ENCODE measurements at places on chromosomes 2 and 18.

GRCh38 chr18:8890957-8891464, 185.7 kb downstream of the MTCL1 start:
- no peak for DNase-seq

DNA sequence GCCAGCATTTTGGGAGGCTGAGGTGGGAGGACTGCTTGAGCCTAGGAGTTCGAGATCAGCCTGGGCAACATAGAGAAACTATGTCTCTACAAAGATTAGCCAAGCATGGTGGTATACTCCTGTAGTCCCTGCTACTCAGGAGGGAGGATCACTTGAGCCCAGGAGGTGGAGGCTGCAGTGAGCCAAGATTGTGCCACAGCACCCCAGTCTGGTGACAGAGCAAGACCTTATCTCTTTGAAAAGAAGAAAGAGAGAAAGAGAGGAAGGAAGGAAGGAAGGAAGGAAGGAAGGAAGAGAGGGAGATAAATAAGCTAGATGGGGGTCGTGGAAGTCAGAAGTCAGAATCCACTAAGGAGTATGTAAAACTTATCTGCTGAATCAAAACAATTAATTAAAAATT, 16.2 kb downstream of the GPR75 start:
- no peak for DNase-seq

DNA sequence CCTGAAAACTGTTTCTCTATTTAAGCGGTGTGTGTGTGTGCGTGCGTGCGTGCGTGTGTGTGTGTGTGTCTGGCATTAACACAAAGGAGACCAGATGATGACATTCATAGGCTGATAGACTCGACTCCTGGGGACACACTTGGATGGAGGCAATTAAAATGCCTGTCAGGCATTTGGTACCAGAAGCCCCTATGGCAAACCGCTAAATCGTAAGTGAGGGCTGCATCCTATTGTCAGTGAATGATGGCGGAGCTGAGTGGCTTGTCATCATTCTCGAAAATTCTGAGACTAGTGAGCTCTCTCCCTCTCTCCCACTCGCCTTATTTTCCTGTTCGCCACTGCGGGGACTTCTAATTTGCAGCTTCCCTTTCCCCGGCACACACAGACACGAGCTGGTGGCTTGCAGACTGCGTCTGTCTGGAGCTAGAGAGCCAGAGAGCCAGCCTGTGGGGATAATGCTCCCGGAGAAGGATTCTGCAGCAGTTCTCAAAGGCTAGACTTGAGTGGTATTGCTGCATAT, 155.4 kb downstream of the MAP2 start:
- DNase-seq = no peak

DNA sequence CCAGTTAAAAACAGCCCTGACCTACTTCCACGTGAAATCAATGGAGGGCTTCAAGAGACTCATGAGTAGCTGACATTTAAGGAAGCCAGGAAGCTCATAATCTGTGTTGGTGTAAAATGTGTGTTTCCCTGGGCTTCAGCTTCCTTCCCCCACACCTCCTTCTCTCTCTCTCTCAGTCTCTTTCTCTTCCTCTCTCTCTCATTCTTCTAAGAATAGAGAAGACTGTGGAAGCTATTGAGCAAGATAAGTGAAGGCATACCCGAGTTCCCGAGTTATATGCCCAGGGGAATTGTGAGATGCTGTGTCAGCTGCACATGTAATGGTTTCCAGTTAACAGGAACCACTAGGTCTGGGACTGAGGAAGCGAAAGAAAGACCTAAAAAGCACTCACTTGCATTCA, 199.4 kb downstream of the NYAP2 start:
- no peak for DNase-seq

DNA sequence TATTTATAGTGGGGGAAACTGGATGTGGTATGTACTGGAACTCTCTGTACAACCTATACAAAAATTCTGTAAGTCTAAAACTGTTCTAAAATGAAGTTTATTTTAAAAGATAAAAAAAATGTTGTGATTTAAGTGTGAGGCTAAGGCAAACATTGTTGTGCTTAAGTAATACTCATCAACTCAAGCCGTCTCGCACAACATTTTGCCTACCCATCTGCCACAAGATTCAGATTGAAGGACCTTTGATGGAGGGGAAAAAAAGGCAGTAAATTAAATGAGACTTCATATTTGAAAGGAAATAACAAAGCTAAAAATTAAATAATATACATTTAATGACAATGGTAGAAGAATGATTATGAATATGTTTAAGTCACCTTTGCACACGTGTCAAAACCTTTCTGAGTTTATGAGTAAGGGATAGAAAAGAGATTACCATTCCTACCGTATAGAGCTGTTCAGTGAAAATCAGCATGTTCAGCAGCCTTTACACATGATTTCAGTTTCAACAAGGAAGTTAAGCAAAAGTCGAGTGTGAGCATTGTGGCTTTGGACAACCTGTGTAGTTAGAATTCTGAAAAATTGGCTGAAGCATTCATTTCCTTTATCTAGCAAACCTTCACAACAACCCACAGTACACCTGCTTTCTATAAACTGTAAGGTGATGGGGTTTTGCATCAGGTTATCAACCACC, 499.3 kb downstream of the IRS1 start:
- DNase-seq = no peak

DNA sequence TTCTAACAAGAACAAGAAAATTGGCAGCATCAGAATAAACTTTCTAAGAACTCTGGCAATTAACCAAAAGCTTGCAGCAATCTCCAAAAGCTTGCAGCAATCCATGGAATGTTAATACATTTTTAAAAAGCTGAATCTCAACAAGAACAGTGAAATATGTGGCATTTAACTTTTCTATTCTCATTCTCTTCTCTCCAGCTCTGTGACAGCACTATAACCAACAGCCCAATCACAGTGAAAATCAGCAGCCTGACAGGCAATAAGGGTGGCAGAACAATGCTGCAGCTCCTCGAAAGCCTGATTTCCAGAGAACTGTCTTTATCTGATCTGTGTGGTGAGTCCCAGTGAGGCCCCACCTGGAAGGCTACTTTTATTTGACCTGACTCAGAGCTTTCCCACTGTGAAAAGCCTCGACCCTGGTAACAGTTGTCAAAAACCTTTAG, 60.0 kb downstream of the TMEM131 start:
- DNase-seq = no peak

- no peak for DNase-seq
Measured at GRCh38 chr2:134039912-134040581, 213.8 kb upstream of the MGAT5 start.

- DNase-seq = no peak
Measured at GRCh38 chr2:80778704-80779103, 474.2 kb upstream of the LRRTM1 start.

- no peak for DNase-seq
Measured at GRCh38 chr2:127197475-127198385, 22.4 kb downstream of the CYP27C1 start.

GRCh38 chr18:43681661-43682060, 404.4 kb upstream of the SYT4 start:
- DNase-seq = no peak

- DNase-seq = no peak
Measured at GRCh38 chr2:235811446-235812184, 317.8 kb downstream of the AGAP1 start.

GRCh38 chr18:9174302-9174701, 37.7 kb downstream of the ANKRD12 start:
- DNase-seq = no peak

DNA sequence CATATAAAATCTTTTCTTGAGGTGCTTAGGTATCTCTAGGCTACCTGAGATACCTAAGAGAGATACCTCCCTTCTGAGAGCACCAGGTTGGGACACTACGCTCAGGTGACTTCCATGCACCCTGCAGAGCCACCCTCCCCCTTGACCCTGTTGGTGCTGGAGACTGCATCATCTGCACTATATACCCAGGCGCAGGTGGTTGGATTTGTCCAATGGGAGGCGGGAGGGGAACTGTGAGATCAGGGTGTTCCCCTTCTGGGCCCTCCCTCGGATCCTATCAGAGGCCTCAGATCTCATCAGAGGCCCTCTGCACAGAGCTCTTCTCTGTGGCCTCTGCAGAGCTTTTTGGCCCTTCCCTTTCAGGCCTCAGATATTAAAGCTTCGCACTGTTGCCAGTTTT, 158.4 kb downstream of the SH3RF3 start:
- no peak for DNase-seq

DNA sequence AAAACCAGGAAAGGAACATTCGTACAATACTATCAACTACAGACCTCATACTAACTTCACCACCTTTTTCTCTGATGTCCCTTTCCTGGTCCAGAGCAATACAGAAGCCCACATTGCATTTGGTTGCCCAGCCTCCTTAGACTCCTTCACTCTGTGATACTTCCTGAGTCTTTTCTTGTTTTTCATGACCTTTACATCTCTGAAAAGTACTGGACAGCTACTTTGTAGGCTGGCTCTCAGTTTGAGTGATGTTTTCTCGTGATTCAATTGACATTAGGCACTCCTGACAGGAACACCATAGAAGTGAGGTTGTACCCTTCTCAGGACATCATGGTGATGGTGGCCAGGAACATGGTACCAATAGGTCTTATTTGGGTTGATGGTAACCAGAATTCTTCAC, 185.9 kb upstream of the SLC39A10 start:
- no peak for DNase-seq

DNA sequence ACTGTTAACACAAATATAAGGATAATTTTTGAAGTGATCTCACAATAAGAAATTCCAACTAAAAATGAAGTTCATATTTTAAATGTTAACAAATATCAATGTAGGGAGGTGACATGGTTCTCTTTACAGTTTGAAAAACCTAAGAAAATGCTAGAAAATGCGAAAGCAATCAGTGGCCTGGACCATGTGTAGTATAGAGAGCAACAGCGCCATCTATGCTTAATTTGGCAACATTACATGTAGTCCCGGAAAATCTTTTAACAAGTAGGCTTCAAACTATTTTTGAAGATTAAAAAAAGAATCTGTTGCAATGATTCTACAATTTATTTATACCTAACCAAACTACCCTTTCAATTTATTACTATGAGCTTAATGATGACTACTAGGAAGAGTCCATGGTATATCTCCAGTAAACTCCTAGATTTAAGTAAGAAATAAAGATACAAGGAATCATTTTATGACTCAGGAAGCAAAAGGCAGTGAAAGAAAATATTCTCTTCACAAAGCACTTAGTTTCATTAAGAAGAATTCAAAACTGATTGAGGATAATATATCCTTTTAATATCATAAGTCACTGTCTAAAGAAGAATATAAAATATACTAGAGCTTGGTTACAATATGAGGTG, 33.3 kb downstream of the NDUFA10 start:
- peak; percentile 51 for DNase-seq

GRCh38 chr2:74585406-74586185, 31.1 kb downstream of the DOK1 start:
- DNase-seq = peak; percentile 46

DNA sequence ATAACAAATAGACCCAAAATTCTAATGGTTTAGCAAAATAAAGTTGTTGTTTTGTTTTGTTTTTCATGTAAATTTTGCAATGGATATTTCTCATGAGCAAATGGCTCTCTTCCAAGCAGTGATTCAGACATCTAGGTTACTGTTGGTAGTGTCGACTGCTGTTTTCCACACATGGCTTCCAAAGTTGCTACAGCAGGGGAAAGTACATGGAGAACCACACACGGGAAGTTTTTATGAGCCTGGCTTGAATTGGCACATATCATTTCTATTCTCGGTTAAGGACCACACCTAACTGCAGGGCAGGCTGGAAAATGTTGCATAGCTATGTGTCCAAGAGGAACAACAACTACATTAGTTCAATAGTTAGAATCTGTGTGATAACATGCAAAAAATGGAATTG, 262.1 kb downstream of the GALNT13 start:
- no peak for DNase-seq

DNA sequence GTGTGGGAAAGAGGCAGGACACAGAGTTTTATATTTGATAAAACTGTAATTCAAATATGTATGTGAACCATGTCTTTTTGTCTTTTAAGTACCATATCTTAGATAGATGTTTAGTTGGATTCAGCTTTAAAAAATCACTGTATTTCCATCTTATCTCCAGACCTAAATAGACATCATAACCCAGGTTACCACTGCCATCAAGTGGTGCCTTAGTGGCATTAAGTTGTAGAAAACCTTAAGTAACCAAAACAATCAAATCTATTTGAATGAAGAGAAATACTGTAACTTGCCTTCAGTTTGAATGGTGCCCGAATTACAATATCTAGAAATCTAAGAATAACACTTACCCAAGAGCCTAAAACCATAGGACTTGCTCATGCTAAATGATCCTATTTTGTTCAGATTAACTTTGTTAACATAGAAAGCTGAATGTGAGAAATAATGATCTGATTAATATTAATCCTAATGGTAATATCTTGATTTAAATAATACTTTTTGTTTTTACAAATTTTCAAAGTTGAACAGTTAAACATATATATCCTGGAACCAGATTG, 92.5 kb upstream of the MAP2 start:
- no peak for DNase-seq

DNA sequence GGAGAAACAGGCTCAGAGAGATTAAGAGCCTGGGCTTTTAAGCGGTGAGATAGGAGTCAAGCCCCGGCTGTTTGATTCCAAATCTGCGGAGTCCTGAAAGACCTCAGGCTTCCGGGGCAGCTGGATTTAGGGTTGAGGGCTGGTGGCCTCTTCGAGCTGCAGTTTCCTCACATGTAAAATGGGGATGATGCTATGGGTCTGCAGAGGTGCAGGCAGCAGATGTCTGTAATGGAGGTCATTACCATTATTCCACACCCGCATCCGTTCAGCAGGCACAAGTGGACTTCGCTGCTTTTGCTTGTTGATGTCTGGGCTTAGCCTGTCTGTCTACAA, 175.6 kb upstream of the HS6ST1 start:
- no peak for DNase-seq

GRCh38 chr18:70029163-70029562, 81.5 kb upstream of the CD226 start:
- no peak for DNase-seq
